ENCODE measurements at places on chromosomes 3 and 15. TPM values are rescaled to one million over a fixed set of nuclear protein-coding genes. Genes with fewer than 3 reads are reported as not detected.

Gene ANKRD63
- total RNA-seq = not detected

Gene OR5K2
- total RNA-seq = not detected

Gene TMC3
- not detected for total RNA-seq

Gene GOLGA6A
- total RNA-seq = 0.13 TPM

Gene ATG3
- total RNA-seq = 73.2 TPM

Gene IP6K2
- 53.8 TPM for total RNA-seq

Gene RMDN3
- total RNA-seq = 20.1 TPM

Gene DYNC1LI1
- total RNA-seq = 24.5 TPM

Gene GOLGA6L4
- 1.3 TPM for total RNA-seq

Gene NANOGP8
- not detected for total RNA-seq

Gene TMEM212
- not detected for total RNA-seq

Gene NOX5
- total RNA-seq = not detected

Gene CHL1
- total RNA-seq = 0.26 TPM

Gene STAC
- total RNA-seq = 1.1 TPM

Gene GPR62
- total RNA-seq = not detected

Gene MGLL
- total RNA-seq = 25.5 TPM

Measured in bronchial epithelial cell (primary cell).